ENCODE measurements at places on chromosomes 16 and 17.

GRCh38 chr16:83441517-83441916, 366.3 kb upstream of the HSBP1 start:
- DNase-seq = no peak

DNA sequence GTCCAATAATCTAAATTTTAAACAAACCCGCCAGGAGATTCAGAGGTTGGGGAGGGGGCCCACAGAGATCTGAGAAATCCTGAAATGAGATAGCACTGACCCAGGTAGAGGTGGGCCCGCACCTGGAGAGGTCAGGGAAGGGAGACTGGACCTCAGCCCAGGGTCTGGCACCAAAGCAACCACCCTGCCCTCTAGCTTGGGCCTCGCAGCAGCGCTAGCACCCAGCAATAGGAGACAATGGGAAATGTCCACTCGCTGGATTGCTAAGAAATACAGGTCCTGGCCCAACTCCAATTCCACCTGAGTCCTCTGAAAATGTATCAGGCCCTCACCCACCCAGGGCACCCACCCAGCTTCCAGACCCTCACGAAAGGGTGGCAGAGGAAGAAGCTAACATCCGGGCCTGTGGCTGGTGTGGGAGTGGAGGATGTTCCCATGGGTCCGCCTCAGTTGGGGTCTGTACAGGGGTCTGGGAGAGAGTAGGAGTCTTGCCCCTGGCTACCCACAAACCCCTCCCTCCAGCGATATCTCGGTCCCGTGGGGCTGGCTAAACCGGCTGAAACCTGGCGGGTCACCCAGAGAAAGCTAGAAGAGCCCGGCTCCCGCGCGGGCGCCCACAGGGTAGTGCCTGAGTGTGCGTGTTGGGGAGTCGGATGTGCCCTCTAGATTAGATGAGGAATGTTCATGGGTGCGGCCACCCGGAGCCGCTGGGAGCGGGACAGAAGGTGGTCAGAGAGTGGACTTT, 1.1 kb downstream of the PLLP start:
- DNase-seq = no peak

DNA sequence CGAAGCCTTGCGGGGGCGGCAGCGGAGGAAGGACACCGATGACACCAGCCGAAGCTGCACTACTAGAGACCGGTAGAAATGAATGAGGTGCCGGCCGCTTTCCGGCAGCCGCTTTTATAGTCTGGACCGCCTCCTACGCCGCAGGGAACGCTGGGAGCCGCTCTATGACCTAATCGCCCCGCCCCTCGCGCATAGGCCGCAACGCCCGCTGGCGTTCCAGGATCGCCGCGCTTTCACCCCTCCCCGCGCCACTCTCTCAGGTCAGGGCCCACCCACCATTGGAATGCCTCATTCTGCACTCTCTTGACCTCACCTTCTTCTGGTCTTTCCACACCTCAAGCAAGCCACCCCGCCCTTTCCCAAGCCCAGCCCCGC, at the start of gene DDX5:
Gene DDX5 (minus strand): TSS at position 89 of the 375 bp plus-strand sequence. CDS start 170 bp downstream, outside the sequence.
- peak; percentile 34 for DNase-seq

GRCh38 chr17:76090517-76091129, 11.6 kb downstream of the ZACN start:
- DNase-seq = no peak

GRCh38 chr17:59260722-59261121, 40.4 kb downstream of the GDPD1 start:
- DNase-seq = no peak

- DNase-seq = no peak
These were observed 37.6 kb upstream of the LGALS9 start for GRCh38 chr17:27593232-27593856.

DNA sequence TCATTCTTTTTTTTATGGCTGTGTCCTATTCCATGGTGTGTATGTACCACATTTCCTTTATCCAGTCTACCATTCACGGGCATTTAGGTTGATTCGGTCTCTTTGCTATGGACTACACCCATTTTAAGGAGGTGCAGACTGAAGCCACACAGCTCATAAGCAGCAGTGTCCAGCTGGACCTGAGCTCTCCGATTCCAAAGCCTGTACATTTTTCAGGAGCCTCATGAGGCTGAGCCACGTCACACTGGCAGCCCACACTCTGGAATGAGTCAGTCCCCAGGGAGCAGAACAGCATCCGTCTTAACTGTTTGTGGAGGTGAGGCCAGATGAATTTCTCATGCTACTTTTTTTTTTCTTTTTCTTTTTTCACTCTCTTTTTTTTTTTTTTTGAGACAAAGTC, 116.1 kb downstream of the C16orf95 start:
- DNase-seq = no peak

- DNase-seq = no peak
These were observed 75.8 kb upstream of the ZNF469 start for GRCh38 chr16:88306860-88307545.

DNA sequence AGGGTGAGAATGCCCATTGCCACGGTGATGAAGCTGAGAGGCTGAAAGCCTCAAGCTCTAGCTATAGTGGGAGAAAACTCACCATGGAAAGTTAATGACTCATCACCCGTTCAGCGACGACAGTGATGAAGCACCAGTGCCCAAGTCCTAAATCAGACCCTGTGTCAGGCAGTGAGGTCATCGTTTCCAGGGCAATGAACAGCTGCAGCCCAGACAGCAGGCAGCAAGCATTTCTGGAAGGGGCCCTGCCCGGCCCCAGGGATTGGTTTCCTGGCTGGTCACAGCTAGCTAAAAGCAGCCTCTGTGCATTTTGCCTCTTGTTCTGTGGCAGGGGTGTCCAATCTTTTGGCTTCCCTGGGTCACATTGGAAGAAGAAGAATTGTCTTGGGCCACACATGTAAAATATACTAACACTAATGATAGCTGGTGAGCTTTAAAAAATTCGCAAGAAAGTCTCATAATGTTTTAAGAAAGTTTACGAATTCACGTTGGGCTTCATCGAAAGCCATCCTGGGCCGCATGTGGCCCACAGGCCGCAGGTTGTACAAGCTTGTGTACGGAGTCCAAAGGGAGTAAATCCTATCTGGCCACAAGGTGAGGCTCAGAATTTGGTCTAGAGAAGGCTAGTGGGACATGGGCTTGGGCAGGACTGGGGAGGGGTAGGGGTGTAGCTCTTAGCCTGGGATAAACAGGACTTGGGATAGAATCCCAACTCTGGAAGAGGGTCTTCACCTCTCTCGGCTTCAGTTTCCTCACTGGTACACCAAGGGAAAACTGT, 40.6 kb downstream of the MIS12 start:
- no peak for DNase-seq

DNA sequence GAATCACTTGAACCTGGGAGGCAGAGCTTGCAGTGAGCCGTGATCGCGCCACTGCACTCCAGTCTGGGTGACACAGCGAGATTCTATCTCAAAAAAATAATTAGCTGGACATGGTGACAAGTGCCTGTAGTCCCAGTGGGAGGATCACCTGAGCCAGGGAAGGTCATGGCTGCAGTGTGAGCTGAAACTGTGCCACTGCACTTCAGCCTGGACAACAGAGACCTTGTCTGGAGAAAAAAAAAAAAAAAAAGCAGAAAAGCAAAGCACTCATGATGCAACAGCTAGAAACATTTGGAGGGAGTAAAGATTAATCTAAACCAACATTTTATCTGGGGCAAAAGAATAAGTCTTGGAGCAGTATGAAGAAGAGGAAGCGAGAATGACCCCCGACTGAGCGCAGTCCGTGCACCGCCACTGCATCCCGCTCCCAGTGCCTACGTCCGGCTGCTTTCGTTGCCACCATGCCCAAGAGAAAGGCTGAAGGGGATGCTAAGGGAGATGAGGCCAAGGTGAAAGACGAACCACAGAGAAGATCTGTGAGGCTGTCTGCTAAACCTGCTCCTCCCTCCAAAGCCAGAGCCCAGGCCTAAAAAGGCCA, 8.2 kb downstream of the PRPSAP1 start:
- DNase-seq = no peak

DNA sequence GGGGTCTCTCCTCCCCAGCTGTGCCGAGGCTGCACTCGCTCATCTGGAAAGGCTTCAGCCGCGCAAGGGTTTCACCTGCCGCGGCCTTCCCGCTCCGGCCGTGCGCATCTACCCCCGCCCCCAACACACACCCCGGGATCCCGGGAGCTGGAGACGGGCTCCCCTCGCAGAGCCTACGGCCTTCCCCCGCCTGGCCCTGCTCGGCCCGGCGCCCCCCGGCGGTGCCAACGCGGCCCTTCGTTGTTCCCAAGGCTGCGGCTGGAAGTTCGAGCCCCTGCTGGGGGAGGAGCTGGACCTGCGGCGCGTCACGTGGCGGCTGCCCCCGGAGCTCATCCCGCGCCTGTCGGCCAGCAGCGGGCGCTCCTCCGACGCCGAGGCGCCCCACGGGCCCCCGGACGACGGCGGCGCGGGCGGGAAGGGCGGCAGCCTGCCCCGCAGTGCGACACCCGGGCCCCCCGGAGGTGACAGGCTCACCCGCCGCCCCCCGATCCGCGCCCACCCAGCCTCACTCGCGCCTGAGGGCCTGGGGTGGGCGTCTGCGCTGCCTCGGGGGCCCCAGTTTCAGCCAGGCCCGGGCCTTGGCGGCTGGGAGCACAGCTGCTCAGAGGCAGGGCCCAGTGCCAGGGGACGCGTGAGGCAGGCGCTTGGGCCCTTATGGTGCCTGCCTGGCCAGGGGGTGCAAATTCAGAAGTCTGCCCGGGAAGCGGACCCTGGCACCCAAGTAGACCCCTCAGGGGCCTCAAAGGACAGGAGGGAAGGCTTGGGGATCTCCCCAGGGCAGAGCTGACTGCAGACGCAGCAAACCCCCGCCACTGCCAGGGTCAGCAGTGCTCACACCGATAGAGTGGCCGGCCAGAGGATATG, 11.2 kb downstream of the GALK1 start:
- no peak for DNase-seq

DNA sequence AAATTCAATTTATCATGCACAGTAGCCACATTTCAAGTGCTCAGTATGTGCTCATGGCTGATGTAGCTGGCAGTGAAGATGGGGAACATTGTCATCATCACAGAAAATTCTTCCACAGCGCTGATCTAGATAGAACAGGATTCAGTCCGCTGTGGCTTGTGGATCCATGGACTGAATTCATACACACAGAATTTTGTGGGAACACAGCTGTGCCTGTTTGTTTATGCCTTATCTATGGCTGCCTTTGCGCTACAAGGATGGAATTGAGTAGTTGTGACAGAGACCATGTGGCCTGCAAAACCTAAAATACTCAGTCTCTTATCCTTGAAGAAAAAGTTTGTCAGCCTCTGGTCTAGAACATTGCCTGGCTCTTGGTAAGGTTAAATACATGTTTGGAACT, 128.4 kb downstream of the PRKCB start:
- DNase-seq = no peak

GRCh38 chr17:43377056-43377810, 21.6 kb upstream of the ARL4D start:
- DNase-seq = no peak

- no peak for DNase-seq
These were observed 656 bp upstream of the IGFBP4 start for GRCh38 chr17:40442392-40443195.

DNA sequence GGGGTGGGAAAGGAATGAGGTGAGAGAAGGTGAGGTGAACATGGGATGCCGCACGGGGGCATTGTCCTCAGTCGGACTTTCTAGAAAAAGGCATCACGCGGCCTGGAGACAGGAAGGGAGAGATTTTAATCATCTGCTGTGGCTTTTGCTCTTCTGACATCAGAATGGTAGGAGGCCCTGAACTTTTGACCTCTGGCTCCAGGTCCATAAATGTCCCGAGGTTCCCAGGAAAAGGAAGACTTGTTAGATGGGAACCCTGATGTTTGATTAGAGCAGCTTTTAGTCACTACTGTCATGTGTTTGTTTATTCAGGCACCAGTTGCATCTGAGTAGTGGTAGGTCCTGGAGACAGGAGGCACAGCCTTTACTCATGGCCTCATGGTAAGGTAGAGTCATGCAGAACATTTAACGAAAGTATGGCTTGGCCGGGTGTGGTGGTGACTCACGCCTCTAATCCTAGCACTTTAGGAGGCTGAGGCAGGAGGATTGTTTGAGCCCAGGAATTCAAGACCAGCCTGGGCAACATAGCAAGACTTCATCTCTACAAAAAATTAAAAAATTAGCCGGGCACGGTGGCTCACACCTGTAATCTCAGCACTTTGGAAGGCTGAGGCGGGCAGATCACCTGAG, 203.1 kb downstream of the MSI2 start:
- DNase-seq = no peak

DNA sequence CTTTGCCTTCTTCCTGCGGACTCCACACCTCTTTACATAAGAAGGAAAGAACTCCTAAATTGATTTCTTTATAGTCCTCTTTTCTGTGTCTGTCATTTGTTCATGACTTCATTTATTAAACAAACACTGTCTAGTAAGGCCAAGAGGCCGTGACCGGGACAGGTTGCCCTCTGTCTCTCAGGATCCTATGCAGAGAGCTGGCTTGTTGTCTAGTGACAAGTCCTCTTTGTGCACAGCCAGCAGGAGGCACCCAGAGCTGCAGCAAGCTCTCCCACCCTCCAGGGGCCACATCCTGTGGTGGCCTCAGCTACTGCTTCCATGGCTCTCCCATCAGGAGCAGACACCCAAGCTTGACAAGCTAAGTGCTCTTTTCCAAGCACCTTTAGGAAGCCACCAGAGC, 50.6 kb downstream of the PLD6 start:
- DNase-seq = no peak

- DNase-seq = no peak
These were observed 514 bp downstream of the UBFD1 start for GRCh38 chr16:23557779-23558702.

DNA sequence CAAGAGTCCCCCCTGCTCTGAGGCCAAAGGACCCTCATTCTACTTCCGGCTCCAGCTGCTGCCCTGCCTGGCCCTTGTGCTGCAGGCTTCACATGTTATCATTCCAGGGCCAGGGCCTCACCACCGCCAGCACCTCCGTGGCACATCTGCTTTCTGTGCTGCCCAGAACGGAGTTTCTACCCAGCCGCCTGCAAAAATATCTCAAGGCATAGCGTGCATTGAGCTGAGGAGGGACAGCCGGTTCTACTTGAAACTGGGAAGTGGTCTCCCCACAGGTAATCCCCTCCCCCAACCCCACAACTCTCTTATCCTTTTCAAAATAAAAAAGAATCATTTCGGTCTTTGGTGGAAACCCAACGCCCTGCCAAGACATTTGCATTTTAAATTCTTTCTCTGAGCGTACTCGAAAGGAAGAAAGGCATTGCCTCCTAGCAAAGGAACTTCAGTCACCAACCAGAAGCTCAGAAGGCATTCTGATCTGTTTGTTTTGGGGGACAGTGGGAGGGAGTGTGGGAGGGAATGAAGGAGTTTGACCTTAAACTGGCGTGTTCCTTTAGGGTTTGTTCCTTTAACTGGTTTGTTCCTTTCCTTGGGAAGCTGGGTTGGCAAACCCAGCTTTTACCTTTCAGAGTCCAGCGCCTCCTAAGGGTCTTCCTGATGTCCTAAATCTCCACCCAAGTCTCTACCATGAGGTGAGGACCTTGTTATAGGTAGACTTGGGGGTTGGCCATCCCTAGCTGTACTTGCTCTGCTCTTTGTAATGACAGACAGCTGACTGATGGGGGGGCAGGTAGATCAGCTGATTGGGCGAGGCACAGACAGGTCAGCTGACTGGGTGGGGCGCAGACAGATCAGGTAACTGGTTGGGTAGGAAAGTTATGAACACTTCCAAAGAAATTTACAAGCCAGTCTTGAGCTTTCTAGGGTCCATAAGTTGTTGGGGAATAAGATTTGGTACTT, 33.4 kb upstream of the PIK3R6 start:
- no peak for DNase-seq

- no peak for DNase-seq
These were observed 44.3 kb upstream of the PSMD7 start for GRCh38 chr16:74252329-74252728.
